Hypothalamus (tissue), 51 donors: ENCODE measurements at places on chromosomes 5 and 9.

- DNase-seq, result no peak
Observed at GRCh38 chr5:132870801-132871200, 2.7 kb upstream of the LEAP2 start.

DNA sequence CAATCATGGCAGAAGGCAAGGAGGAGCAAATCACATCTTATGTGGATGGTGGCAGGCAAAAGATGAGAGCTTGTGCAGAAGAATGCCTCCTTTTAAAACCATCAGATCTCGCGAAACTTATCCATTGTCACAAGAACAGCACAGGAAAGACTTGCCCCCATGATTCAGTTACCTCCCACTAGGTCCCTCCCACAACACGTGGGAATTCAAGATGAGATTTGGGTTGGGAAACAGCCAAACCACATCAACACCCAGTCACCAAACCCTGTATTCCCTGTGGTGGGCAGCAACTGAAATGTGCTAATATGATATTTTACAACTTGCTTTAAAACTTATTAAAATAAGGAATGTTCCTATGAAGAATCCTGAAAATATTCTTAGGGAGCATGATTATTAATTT, 54.2 kb downstream of the RASGRF2 start:
- DNase-seq, result no peak

- DNase-seq, result no peak
Observed at GRCh38 chr9:16640649-16641048, 229.8 kb downstream of the BNC2 start.

DNA sequence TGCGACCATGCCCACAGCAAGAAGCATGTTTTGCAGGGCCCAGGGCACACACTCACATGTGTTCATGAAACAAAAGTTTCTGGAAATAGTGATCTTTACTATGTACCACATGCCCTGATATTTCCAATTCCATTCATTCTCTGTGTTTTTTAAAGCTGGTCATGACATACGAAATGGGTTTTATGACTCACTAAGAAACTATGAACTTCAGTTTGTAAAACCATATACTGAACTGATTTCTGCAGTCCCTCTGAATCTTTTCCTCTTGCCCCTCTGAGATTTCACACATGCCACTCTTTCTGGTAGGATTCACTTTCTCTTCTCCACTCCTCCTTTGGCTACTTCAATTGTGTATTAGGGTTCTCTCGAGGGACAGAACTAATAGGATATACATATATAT, 416.1 kb upstream of the TRPC7 start:
- DNase-seq, result no peak

DNA sequence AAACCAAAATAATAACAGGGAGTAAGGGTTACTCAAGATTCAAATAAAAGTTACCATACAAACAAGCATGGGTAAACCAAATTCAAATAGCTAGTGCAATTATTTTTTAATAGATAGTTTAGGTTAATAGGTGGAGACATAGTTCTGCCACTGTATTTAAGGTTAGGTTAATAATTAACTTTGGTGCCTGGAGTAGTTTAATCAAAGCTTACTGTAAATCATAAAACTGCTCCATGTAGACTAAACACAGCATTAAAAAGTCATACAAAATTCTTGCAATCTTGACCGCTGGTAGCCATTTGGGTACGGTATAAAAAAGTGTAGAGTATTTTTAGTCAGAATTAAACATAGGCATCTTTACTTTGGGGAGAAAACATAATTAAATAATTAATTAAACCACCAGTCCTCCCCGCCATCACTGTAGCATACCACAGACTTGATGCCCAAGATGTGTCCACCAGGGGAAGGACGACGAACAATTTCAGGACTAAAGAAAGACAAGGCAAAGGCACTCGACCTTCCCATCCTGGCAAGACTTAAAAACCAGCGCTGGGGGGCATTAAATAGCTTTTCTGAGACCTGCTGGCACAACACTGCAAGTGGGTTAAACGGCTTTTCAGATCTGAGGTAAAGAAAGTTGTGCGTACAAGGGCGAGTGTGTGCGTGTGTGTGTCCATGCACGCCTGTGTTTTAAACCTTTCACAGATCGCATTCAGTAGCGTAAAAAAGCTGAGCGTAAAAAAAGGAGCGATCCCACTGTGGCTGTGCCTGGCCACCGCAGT, 2.9 kb downstream of the SEMA6A start:
- DNase-seq, result no peak

- no peak for DNase-seq
Observed at GRCh38 chr9:105932276-105932675, 237.9 kb downstream of the TMEM38B start.

DNA sequence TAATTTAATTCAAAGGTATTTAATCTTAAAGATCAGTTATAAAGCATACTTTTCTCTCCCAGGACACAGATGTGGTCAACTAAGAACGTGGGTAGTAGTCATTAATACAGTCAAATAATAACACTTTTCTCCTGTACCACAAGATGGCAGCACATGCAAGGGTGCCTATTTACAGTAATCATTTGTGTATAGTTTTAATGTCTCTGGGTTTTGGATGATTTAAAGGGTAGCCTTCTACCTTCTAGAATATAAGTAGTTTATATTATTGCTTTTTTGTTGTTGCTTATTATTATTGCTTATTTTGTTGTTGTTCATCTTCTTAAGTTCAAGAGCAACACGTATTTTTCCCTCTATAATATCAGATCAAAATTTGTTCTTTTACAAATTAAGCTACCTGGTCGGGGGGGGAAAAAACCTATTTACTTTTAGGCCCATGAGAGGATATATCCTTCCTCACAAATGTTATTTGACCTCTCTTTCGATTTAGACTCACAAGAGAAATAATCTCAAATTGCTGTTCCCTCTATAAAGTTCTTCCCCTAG, 59.6 kb upstream of the SLC27A6 start:
- no peak for DNase-seq

GRCh38 chr9:109914280-109915027, 134.5 kb downstream of the PALM2AKAP2 start:
- DNase-seq, result no peak
